ENCODE measurements at places on chromosomes 12 and 14. TPM values are rescaled to one million over a fixed set of nuclear protein-coding genes. Genes with fewer than 3 reads are reported as not detected.

GRCh38 chr14:67151082-67151666 lies 38.1 kb upstream of the GARIN2 start:
- DNase-seq = no peak

DNA sequence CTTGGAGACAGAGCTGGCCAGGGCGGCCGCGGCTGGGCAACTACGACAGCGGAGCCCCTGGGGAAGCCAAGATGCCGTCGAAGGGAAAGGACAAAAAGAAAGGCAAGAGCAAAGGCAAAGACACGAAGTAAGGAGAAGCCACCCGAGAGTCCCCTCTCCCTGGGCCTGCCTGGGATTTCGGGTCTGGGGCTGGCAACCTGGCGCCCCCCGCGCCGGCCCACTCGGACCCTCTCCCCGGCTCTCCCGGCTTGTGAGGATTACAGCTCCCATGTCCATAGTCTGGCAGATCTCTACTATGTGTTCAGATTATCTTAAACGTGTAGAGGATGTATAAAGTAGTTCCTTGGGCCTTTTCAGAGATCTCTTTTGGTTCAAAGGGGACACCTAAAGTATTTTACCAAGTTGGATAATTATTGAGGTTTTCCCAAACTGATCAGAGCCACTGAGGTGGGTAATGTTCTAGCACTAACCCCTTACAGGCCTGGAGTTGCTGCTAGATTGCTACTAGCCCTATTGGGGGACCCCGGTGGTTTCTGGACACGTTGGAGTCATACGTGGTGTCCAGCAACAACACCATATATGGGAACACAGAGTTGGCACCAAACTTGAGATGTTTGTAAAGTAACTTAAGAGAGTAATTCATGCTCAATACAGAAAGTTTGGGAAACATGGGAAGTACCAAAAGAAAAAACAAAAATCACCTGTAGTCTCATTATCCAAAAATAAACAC lies 424 bp downstream of the BBOF1 start:
- DNase-seq = peak; percentile 39

DNA sequence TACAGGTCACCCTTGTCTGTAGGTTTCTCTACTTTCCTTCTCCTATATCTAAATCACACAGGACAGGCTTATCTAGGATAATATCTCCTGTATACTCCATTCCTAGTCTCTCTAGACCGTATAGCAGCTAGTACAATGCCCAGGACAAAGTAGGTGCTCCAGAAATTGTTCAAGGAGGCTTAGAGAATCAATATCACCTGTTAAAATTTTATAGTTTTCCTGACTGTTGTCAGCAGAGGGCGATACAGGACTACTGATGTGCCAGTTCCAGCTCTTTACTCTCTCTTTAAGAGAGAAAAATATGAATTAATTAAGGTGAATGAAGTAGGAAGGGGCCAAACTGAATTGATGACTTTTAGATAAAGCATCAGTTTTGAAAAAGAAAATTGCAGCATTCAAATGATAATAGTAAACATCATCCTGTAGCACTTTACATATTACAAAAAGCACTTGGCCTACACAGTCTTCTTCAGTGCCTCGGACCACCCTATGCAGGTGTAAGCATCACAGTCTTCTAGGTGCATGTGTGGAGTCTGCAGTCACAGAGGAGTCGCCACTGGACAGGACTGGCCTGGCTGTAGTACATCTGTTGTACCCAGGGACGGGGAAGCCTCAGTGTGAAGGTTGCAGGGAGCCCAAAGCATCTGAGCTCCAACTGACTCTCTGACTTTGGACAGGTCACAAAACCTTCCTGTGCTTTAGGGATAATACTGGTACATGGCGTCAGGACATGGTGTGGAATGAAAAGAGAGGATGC lies 61.9 kb upstream of the MAX start:
- no peak for DNase-seq

DNA sequence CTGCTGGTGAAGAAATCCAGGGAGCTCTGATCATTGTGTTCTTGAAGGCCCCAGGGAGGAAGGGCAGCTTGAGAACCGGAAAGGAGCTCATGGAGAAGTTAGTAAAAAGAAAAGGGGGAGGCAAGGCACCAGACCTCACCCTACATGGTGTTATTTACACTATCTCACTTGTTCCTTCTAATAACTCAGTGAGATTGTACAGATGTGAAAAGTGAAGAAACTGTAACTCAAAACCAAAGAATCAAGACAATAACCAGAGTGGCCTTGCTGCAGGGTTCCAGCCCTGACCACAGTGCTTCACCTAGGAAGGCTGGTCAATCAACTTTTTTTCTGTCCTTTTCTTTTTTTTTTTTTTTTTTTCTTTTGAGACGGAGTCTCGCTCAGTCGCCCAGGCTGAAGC lies 353.6 kb downstream of the TMTC2 start:
- DNase-seq = no peak

- DNase-seq = no peak
These were observed 752 bp downstream of the PRICKLE1 start for GRCh38 chr12:42588524-42589464.

GRCh38 chr14:101071493-101071906 lies 168.0 kb upstream of the RTL1 start:
- no peak for DNase-seq

Gene TMEM30B
- 1.2 TPM for polyA plus RNA-seq

Gene CHURC1
- polyA plus RNA-seq = 38.5 TPM

- no peak for DNase-seq
These were observed 8.0 kb upstream of the HIP1R start for GRCh38 chr12:122827258-122827657.

Gene RASSF8
- polyA plus RNA-seq = 24.9 TPM

Gene SLC38A1
- 38.8 TPM for polyA plus RNA-seq

DNA sequence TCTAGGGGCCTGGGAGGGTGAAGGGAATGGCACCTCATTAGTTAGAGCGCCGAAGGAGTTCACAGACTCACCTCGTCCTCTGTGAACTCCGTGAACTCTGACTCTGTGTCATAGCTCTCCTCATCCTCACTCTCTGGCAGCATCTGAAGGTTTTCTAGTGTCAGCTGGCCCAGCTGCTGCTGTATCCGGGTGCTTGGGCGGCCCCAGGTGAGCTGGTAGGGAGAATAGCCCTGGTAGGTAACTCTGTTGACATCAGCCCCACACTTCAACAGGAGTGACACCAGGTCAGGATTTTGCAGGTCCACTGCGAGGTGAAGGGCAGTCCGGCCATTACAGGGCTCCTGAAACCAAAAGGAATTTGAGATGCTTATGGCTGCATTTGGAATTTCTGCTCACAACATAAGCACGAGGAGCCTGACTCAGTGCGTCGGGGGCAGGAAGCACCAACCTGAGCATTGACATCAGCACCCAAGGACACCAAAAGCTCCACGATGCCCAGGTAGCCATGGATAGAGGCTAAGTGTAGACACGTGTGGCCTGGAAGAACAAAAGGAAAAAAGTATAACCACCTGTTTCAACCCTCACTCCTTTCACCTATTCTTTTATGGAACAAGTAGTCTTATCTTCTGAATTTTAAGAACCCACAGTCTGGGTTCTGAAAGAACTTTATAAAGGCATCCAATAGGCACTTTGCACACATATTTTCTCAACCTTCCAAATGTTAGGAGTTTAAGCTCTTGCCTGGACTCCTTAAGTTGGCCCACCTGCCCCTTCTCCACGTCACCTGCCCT lies 2.0 kb downstream of the NFKBIA start:
- no peak for DNase-seq

Gene P2RX7
- 1.0 TPM for polyA plus RNA-seq

GRCh38 chr14:91218014-91218413 lies 26.5 kb downstream of the GPR68 start:
- DNase-seq = no peak

Gene TAS2R42
- polyA plus RNA-seq = not detected

DNA sequence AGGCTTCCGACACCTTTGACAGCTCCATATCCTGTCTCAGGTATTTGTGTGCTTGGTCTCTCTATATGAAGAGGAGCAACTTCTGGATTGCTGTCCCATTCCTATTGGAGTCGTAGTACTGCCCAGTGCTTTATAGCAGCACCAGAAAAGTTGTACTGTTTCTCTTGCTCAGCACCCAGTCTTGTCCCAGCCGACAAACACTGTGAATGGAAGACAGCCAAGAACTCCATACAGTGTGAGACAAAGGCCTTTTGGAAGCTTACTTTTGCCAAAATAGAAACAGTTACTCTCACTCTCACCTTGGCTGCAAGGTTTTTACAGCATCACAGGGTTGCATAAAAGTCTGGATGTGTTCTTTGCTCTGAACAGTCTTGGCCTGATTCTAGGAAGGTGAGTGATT lies 105.3 kb downstream of the TGFB3 start:
- DNase-seq = no peak

Gene TEAD4
- polyA plus RNA-seq = 99.9 TPM

- no peak for DNase-seq
These were observed 85.5 kb upstream of the EGLN3 start for GRCh38 chr14:34036319-34036766.

Gene PXN
- polyA plus RNA-seq = 169 TPM

DNA sequence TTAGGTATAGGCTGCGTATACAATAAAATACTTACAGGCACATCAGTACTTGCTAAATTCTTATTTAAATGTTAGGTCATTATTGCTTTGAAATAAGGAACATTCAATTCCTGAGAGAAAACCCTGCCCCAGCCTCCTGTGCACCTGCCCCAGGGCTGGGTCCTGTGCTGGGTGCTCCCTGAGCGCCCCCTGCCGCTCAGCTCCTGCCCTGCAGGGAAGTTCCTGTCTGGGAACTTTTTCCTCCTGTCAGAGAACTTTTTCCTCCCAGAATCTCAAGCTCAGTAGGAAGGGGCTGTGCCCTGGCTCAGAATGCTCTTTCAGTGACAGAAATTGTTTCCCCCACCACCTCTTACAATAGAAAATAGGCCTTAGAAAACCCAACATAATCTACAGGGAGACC lies 751.1 kb downstream of the TMEM121 start:
- no peak for DNase-seq

Gene KIF5A
- polyA plus RNA-seq = 0.03 TPM

- DNase-seq = no peak
These were observed 114.6 kb upstream of the PLXNC1 start for GRCh38 chr12:94033784-94034183.

Gene DYNLL1
- polyA plus RNA-seq = 284 TPM

- no peak for DNase-seq
These were observed 1.4 kb downstream of the HSP90AA1 start for GRCh38 chr14:102085488-102085887.

- no peak for DNase-seq
These were observed 115.1 kb upstream of the PCED1B start for GRCh38 chr12:46963977-46964971.

Gene WNT1
- not detected for polyA plus RNA-seq

- DNase-seq = no peak
These were observed 162.0 kb upstream of the TMCC3 start for GRCh38 chr12:94812345-94812744.

DNA sequence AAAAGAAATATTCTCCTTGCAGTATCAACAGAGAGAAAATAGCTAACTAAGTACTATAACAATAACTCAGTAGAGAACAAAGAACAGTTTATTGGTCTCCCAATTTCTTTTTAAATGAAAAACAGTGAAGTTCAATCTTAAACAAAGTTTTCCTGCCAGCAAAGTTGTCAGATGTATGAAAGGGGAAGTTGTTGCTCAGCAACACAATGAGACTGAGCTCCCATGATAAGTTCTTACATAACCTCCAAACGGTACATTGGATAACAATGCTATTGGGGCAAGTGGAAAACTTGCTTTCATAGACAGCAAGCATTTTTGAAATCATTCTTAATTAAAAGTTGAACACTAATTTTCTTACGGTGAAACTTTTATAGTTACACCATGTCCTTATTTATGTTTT lies 94.9 kb downstream of the ALG10B start:
- no peak for DNase-seq

Gene RNF212B
- polyA plus RNA-seq = 0.59 TPM
